ENCODE measurements at places on chromosomes 5 and 9.

- DNase-seq, result peak; percentile 23
These were observed 246.5 kb downstream of the PCSK5 start for GRCh38 chr9:76136986-76137385.

- no peak for DNase-seq
These were observed 119.5 kb upstream of the MTAP start for GRCh38 chr9:21682981-21683380.

- no peak for DNase-seq
These were observed 225.3 kb upstream of the TLE4 start for GRCh38 chr9:79346350-79347020.

DNA sequence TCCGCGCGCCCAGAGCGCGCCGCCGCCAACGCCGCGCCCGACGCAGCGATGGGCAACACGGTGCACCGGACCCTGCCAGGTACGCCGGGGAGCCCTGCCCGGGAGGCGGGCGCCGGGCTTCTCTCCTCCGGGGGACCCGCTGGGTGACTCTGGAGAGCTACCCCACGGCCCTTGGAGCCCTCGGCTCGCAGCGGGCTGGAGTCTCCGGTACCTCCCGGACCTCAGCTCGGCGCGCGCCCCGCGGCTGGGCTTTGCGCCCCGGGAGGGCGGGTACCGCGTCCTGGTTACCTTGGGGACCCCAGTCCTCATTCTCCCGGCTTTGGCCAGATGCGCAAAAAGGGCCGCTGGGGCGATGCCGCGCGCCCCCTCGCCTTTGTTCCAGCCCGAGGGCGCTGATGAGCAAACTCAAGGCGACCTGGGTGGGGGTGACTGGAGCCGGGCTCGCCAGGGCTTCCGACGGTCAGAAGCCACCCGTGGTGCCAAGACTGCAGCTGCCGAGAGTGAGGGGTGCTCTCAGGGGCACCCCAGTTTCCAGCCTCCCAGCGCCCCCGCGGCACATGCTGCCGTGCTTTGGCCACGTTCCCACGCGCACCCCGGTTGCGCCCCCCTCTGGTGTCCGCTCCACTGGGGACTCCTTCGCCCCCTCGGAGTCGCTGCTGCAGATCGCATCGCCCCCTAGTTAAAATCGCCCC, 442 bp downstream of the NEURL1B start:
- DNase-seq, result peak; percentile 57

- no peak for DNase-seq
These were observed 9.7 kb downstream of the GRIN1 start for GRCh38 chr9:137148661-137149060.

- no peak for DNase-seq
These were observed 168.8 kb upstream of the PPP1R2B start for GRCh38 chr5:156681265-156681664.

DNA sequence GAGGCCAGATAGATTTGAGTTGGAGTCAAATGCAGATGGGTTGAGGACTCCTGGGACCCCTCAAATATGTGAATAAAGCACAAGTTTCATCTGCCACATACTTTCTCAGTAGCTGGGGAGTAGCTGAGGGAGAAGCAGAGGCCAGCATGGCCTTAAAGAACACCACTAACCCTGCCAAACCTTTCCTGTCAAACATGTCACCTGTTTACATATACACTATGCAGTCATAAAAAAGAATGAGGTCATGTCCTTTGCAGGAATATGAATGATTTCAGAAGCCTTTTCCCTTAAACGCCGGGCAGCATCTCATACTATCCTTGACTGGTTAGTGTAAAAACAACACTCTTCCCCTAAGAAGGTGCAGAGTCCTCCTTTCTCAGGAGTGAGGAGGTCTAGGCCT, 25.2 kb upstream of the HSD17B4 start:
- no peak for DNase-seq

DNA sequence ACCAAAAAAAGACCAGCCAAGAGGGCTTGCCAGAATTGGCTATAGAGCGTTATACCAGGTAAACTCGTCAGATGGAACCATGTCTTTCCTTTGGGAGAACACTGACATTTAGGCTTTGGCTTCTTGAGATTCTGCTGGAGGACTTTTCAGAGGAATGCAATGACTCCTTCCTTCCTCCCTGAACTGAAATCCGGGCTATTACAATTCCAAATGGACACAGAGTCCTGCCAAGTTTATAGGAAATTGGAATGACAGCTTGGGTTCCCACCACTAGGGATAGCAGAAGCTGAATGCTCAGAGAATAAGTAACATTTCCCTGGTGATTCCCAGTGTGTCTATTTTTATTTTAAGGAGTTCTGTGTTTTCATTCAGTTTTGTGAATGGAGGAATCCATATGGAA, 143.0 kb downstream of the FGF1 start:
- DNase-seq, result no peak

DNA sequence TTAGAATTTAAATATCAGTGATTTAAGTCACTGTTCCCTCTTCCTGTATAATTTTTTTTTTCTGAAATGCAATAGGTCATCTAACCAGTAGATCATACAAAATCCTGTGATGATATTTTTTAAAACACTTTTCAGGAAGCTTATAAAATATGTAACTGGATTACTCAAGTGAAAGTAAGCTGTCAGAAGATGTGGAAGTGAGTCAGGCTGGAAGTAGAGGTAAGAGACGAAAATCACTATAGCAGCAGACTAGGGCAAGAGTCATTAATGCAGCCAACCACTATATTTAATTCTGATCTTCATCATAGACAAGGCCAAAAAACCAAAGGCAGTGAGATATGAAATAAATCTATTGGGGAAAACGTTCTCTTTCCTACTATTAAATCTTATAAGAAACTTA, 65.7 kb upstream of the C6 start:
- DNase-seq, result no peak

DNA sequence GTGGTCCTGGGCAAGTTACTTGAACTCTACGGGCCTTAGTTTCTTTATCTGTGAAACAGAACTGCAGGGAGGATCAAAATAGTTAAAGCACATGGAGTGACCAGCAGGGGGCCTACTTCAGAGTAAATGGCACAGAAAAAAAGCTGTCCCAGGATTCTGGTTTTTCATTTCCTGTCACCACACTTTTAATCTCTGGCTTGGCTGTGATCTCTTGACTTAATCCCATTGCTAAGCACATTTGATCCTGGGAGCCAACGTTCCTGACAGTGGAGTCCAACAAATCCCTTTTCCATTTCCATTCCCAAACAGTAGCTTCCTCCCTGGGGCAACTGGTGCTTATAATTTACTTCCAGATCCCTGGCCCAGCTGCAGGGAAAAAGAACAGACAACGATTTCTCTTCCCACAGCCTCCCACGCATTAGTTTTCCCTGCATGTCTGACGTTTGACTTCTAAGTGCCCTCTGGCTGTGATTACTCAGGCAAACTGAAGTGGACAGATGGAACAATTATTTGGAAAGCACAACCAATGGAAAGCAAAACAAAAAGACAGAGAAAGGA, 136.5 kb upstream of the STK32A start:
- DNase-seq, result peak; percentile 64

DNA sequence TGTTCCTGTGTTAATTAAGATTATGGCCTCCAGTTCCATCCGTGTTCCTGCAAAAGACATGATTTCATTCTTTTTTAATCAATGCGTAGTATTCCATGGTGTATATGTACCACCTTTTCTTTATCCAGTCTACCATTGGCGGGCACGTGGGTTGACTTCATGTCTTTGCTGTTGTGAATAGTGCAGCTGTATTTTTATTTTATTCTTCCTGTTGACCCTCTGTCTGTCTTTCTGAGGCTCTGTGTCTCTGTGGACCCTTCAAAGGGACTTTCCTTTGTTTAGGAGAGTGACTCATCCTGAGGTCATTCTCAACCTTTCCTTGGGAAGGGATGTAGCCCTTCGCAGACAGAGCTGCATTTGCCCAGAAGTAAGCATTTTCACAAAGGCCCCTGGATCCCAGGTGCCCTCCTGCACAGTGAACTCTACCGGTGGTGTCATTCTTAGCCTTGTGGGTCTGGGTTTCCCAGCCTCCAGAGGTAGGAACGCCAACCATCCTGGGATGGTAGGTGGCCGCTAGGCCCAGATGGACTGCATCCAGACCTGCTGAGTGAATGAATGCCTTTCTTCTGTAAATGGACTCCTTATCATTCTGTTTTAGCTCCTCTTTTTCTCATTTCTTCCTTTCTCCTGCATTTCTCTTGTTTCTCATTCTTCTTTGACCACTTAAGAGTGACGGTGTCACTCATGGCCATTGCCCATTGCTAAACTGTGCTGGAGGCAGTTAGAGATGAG, 22.4 kb downstream of the TRIO start:
- DNase-seq, result no peak

- peak; percentile 46 for DNase-seq
These were observed 23.0 kb downstream of the PCDHGC5 start for GRCh38 chr5:141511771-141512325.

DNA sequence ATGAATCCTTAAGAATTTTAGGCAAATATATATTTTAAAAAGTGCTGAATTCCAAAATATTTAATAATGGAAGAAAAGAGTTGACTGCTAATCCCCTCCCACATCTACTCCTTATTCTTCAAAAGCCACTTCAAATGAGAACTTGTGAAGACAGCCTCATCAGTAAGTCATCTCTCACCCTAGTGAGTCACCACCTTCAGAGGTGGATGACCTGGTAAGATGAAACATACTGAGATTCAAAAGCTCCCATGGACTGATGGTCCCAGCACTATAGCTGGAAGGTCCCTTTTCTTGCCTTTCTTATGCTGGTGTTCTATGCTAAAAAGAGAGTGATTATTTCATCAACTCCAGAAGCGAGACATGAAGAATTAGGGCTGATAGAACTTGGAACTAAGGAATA, 37.8 kb upstream of the SPDL1 start:
- no peak for DNase-seq

- no peak for DNase-seq
These were observed 95.9 kb upstream of the C6 start for GRCh38 chr5:41309275-41309674.

GRCh38 chr5:34008802-34009201, 952 bp upstream of the AMACR start:
- peak; percentile 56 for DNase-seq

GRCh38 chr9:125758986-125759763, 12.0 kb downstream of the PBX3 start:
- peak; percentile 96 for DNase-seq

GRCh38 chr5:166562246-166562645, 1729.2 kb upstream of the WWC1 start:
- peak; percentile 20 for DNase-seq

DNA sequence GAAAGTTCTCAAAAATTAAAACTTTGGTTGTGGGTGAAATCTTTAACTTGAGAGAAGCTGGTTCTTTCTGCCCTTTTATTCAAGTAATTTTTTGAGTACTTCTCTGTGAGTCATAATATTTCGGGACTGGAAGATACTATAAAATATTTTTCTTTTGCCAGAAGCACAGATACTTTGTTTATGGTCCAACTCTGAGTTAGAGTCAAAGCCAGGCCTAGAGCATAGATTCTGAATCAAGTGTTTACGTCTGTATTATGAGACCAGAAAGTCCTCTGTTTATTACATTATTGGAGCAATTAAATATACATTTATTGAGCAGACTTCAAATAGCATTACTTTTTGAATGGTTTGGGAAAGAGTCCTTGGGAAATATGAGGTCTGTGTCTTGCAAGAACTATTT, 187.9 kb downstream of the FER start:
- no peak for DNase-seq

DNA sequence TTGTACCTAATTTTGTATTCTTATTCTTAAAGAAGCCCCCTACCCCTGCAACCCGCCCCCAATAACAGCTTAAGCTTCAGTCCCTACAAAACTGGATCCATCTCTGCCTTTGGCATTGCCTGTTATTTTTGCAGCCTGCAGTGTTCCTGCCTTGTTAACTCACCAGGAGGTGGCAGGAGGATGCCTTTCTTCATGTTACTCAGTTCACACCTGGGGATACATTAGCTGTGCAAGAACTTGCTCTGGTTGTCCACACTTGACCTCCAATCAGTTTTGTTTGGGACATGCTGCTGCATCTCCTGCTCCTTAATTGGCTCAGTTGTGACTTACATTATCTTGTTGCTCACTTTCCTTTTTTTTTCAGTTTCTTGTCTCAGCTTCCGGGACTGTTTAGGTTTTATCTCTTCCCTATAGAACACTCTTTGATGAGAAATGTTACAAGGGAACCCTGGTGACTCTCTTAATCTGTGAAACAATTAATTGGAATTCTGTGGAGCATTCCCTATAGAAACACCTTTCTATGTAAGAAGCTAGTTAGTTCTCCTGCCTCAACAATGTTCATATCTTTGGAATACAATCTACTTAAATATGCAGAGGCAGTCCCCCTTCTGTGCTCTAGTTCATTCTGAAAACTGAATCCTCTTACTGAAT, 467.7 kb upstream of the ACO1 start:
- peak; percentile 12 for DNase-seq

DNA sequence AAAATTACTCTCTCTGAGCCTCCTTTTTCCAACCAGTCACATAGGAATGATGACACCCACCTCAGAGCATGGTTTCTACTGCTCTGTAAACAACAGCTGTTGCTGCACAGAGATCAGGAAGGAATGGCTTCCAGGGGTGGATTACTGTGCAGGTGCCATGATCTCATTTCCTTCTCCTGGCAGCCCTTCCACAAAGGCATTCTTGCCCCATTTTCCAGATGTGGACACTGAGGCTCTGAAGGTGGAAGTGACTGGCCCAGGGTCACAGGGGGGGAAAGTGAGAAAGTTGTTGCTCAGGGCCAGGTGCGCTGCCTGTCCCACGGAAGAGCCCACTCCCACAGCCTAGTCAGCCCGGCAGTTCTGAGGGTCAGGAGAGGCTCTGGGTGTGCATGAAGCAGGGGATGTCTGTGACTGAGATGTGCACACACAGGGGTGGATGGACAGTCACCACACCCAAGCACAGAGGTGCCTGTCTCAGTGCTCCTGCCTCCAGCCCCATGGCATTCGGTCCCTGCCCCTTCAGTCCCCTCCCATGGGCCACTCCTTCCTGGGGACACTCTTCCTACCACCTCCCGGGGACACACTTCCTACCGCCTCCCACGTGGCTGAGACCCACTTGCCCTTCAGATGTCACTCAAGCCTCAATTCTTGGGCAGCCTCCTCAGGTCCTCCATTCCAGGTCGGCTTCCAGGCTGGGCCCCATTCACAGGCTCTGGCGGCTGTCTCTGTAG, 17.0 kb downstream of the FGFR4 start:
- DNase-seq, result no peak

DNA sequence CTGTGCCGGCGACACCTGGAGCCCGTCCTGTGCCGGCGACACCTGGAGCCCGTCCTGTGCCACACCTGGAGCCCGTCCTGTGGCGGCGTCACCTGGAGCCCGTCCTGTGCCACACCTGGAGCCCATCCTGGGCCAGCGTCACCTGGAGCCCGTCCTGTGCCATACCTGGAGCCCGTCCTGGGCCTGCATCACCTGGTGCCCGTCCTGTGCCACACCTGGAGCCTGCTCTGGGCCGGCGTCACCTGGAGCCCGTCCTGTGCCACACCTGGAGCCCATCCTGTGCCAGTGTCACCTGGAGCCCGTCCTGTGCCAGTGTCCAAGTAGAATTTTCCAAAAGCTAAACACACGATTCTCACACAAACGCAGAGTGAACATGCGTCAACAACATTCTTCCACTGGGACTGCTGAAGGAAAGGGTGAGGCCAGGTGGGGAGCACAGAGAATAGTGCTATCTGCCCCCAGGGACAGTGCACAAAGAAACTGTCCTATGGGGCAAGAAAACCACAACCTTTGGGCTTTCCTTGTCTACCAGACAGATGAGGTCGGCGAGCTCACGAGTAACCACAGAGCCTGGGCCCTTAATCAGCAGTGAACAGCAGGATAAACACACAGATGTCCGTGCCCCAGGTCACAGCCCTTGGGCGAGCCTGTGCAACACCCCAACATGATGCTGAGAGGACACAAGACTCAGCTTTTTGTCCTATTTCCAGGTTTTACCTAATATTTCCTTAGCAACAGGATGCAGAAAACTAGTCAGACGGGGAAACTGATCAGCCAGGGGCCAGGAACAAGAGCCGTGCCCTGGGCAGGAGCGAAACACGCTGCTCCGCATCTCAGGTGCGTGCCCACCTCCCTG, 7.9 kb downstream of the QSOX2 start:
- peak; percentile 98 for DNase-seq

Data from hematopoietic multipotent progenitor cell treated with erythropoietin and hydrocortisone succinate and interleukin-3 and kit ligand, for 4 days (in vitro differentiated cells).